ENCODE measurements at places on chromosomes 12 and 14. TPM values are rescaled to one million over a fixed set of nuclear protein-coding genes. Genes with fewer than 3 reads are reported as not detected.

MGP gene
- 52.6 TPM for polyA plus RNA-seq

POMT2 gene
- polyA plus RNA-seq, result 44.1 TPM

WSCD2 gene
- polyA plus RNA-seq, result 13.4 TPM

SPIC gene
- polyA plus RNA-seq, result not detected

BDKRB2 gene
- polyA plus RNA-seq, result 3.7 TPM

Measured in renal pelvis (tissue), 12 donors.